ENCODE measurements at places on chromosomes 5 and 9.

DNA sequence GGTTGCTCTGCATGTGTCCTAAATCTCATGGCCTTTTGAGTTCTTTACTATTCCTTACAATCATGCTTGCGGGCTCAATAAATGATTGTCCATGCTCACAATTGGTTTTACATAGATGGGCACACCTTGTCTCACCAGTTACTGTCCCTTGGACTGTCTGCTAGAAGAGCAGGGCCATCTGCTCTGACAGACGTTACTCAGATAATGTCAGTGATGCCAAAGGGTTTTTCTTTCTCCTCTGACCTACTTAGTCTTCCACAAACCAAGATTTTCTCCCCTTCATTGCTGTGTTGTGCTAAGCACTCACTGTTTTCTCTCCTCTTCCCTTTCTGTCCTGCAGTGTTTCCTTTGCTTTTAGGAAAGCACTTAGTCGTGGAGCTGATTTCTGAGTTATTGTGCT, 562.3 kb downstream of the KIF4B start:
- DNase-seq = no peak

DNA sequence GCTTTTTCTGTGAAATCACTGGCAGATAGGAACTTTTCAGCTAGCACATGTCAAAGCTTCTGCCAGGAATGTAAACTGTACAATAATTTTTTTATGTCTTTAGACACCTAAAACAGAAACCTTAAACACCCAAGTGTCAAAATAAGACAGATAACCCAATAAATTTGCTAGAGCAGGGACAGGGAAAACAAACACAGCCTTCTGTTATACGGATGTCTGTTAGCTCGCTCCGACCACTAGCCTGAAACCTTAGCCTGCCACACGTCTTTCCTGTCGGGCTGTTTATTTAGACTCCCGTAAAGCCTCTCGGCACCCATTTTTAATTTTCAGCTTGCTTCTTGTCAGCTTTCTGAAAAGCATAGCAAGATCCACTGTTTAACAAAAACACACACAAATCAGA, 355.4 kb upstream of the SLC24A2 start:
- no peak for DNase-seq

DNA sequence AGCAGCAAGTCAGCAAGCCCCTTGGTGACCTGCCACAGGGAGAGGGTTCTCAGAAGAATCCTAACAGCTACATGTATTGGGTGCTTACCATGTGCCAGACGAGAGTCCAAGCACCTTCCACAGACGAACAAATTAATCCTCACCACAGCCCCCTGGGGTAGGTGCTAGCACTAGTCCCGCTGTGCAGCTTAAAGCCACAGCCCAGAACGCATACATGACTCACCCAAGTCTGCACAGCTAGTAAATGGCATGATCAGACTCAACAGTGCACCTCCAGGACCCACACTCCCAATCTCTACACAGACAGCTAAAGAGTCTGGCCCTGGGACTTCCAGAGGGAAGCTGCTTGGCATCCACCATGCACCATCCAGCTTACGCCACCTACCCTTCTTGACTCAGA, 111.5 kb downstream of the PAX5 start:
- DNase-seq = no peak

DNA sequence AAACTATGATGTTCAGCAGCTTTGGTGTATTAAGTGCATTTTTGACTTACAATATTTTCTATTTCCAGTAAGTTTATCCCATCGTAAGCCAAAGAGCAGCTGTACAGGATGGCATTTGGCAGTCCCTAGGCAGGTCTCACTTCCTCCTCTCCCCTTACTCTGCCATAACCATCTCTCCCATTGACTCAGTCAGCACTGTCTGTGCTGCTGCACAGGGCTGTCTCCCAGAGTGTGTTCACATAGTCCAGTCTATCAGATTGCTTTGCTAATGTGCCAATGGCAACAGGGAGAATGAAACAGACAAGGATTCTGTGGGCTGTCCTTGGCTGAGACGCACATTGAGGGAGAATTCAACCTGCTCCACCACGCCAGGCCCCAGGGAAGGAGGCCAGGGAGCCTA, 47.0 kb upstream of the CAST start:
- DNase-seq = no peak

GRCh38 chr9:20227166-20227874, 395.0 kb downstream of the MLLT3 start:
- no peak for DNase-seq

DNA sequence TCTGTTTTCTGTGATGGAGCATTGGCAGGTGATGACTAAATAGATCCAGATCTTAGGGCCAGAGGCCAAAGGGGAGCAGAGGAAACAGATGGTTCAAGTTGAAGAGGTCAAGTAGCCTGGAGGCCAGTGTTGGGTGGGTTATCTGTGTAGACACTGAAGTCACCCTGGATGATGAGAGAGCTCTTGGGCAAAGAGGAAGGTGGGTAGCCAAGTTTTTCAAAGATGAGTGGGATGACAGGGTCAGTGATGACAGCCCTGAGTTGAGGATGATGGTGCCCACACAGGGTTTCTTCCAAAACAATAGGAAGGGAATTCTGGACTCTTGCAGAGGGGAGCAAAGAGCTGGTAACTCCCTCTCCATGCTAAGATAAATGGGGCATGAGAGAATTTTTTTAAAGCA, 76.6 kb downstream of the CD180 start:
- no peak for DNase-seq

DNA sequence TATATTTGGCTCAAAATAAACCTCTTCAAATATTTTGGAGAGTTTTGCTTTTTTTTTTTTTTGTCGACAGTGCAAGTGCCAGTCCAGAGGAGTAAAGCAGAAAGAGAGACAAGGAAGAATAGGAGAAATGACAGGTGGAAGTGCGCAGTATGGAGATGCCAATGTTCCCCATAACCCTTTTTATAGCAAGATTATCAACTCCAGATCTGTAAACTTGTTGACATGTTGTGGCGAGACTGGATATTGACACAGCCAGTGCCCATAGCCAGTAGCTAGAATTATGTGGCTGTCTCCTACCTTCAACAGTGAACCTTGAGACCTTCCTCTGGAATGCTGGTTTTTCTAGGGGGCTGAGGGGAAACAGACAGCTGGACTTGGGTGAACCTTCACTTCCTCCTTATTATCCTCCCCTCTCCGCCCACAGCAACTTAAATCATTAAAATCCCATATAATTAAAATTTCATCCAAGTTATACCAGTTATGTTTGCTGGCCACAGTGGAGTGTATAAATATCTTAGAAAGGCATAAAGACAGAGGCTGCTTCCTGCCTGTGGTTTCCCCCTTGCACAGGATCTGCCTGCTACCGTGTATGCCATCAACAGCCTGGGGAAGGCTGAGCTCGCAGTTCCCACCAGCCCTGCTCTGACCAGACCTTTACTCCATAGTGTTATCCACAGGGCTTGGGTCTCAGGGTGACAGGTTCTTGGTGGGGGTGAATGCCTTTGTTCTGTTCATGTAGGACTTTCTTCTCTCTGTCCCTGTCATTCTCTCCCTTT, 112.3 kb upstream of the ANKH start:
- DNase-seq = no peak

DNA sequence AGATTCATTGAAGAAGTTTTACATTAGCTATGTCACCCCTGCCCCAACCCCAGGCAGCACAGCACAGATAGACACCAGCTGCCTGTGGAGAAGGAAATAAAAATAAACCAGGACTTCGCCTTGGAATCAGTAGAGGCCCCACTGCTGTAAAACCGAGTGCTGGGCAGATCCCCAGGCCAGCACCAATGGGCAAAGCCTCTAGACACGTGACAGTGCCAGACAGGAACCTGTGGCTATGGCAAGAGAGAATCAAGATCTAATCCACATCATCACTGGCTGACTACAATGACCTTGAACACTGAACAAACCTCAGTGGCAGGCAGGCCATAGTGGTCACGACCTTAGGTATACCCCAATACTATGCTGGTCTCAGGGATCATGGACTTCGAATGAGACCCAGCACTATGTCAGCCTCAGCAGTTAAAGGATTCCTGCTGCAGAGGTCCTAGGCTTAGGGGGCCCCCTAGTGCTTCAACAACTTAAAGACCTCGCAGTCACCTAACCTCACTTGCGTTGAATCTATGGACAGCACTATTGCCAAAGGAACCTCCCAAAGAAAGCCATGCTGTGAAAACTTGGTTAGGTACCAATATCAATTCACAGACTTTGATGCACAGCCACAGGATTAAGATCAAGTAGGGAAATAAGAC, 2118.6 kb upstream of the C9orf72 start:
- DNase-seq = no peak

GRCh38 chr5:72988769-72989168, 32.9 kb downstream of the FCHO2 start:
- DNase-seq = no peak

DNA sequence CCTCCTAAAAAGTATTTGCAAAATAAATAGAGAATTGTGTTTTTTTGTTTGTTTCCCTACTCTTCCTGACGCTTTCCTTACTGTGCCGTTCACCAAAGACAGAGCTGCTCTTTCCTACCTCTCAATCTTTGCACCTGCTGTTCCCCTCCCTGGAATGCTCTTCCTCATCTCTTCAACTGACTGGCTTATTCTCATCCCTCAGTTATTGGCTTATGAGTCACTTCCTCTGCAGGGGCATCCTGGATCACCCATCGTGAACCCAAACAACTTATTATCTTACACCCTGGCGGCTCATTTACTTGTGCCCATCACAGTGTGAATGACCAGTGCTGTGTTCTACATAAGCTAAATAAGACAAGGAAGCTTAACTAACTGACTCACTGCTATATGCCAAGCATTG, 36.1 kb upstream of the CCNG1 start:
- no peak for DNase-seq

- no peak for DNase-seq
These were observed 79.4 kb upstream of the TLE4 start for GRCh38 chr9:79492092-79493009.

- DNase-seq = no peak
These were observed 250.4 kb upstream of the IRX1 start for GRCh38 chr5:3345195-3345594.

DNA sequence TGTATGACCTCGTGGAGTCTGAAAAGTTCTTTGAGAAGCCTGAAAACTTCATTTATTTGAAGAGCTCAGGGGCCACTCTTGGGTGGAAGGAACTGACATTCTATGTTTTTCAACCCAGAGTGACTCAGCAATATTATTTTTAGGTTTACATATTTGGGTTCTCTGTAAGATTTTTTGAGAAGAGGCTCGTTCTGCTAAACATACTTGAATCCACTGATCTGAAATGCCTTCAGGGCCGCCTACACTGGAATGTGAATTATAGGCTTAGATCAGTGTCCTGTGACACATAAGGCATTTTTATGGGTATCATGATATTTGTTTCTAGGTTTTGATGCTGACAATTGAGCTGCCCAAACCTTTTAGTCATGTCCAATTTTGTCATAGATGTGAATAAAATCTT, 86.2 kb downstream of the PSAT1 start:
- no peak for DNase-seq

GRCh38 chr9:135848341-135849047, 58.9 kb downstream of the CAMSAP1 start:
- DNase-seq = no peak

DNA sequence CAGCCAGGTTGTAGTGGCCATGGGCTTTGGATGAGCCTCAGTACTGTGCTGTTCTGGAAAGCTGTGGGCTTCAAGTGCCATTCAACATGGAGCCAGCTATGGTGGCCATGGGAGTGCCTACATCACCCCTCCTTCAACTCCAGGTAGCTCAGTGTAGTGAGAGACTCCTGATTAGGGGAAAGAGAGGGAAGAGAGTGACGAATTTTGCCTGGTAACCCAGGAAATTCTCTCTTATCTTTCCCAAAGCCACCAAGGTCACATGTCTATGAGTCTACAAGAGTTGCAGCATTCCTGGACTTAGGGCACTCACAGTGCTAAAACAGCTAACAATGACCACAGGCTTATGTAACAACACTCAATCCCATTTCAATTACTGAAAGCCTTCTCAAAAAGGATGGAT, 81.7 kb upstream of the SPTLC1 start:
- no peak for DNase-seq

GRCh38 chr9:91036826-91037510, 235.3 kb downstream of the SYK start:
- no peak for DNase-seq

DNA sequence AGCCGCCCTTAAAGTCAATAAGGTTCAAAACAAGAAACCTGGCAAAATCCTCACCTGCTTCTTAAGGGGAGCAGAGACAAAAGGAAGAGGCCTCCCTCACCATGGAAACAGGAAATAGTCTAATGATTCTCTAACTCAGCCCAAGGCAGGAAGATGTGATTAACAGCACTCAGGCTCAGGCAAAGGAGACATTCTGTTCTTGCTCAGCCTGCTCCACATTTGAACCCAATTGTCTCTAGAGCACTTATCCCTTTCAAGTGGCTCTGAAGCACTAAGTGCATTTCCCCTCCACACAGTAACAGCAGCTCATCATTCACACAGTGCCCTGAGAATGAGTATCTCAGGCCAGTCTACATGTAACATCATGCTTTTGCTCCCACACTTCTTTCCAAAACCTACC, 72.3 kb downstream of the NIPSNAP3B start:
- no peak for DNase-seq

DNA sequence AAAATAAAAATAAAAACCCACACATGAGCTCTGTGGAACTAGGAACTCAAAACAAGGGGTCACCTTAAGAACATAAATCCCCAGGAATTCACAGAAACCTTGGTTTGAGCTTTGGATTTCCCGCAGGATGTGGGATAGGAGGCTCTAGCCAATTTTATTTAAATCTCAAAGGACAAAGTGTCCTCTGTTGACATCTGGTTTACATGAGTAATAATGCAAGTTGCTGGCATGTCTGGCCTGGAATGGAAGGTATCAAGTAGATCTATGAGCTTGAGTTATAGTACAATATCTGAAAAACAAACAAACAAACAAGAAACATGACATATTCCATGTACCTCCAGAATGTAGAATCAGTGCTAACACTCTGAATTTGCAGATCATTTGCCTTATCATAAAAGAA, 94.2 kb upstream of the SLIT3 start:
- DNase-seq = no peak

DNA sequence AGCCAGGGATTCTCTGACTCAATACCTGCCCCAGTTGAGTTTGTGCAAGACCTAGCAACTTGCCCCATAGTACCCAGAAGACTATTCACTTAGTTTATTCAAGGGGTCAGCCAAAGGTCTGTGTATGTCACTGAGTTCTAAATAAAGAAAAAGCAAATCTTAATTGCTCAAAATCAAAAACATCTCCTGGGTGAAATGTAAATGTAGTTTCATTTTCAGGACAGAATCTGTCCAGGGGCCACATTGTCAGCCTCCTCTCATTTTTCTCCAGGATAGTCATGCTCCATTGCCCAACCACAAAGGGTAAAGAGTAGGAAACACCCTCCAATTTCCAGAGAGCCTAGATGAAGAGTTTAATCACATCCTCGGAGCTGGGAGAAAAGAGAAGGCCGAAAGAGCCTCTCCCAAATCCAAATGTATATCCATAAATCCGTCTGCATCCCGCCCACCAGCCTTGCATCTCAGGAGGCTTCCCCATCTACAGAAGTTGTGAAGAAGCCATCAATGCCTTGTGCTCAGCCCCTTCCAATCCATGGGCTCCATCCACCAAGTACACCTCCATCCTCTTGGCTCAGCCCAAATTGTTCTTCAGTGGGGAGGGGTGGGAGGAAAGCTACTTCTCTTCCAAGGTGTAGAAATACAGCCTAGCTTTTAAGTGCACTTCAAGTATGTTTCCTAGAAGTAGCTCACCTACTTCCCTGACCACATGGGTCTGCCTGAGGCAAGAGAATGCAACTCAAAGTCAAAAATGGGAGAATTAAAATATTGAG, 26.9 kb downstream of the ADAM19 start:
- DNase-seq = no peak

Data from activated naive CD8-positive, alpha-beta T cell treated with anti-CD3 and anti-CD28 coated beads, Interleukin-2, amount 50 U/mL, for 16 hours (primary cell).